ENCODE measurements at places on chromosomes 5 and 9.

GRCh38 chr5:83368319-83368718 lies 103.2 kb upstream of the VCAN start:
- no peak for DNase-seq

DNA sequence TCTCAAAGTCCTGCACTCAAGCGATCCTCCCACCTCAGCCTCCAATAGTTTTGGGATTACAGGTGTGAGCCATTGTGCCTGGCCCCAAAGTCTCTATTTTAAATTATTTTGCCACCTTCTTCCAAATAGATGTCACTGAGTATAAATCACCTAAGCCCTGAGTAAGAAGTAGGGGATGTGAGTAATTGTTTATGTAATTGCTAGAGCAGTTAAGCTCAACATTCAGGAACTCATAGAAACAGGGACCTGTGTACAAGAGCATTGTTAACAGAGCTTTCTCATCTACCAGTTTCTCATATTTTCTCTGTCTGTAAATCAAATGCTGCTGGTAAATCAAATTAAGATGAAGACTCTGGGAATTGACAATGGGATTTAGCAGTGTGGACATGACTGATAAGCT lies 26.3 kb downstream of the CDK7 start:
- DNase-seq = no peak

DNA sequence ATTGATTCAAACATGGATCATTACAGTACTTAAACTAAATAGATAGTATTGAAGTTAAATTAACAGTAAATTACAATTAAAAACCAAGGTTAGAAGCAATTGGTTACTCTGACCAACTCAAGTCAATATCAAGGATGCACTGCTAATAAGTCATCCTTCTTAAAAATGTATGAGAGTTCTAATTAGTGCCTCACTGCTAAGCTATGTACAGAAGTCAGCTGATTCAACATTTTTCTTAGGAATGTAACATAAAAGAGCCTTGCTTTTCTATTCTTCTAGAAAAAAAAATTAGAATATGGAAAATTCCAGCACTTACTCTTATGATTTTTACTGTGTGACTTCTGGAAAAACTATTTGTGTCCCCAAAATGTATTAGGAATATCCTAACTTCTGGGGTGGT lies 75.7 kb upstream of the FBN2 start:
- no peak for DNase-seq

DNA sequence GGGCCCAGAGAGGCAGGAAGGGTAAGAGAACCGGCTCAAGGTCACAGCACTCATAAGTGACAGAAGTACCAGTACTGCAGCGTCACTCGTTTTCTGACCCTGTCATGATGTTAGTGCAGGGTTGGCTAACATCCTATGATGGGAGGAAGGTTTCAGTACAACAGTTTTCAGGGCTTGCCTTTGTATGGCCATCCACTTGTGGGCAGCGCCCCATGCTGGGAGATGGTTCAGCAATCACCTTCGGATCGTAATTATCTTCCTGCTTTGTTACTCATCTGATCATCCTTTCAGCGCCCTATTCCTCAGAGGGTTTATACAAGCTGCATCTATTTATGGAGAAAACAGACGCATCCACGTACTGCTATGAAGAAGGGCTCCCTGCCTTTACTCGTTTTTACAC lies 2.4 kb downstream of the MAP1B start:
- DNase-seq = no peak

GRCh38 chr5:140329739-140330481 lies 16.5 kb downstream of the HBEGF start:
- DNase-seq = no peak

DNA sequence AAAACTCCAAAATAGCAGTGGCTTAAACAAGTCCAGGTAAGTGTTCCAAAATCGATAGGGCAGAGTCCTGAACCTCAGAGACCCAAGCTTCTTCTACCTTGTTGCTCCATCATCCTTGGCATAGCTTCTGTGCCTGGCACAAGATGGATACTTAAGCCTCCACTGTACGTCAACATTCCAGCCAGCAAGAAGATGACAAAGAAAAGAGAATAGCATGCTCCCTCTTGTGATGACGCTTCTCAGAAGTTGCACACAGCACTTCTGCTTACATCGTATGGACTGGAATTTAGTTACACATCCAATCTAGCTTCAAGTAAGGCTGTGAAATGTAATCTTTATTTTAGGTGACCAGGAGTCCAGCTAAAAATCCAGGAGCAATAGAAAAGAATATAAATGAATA lies 227.4 kb downstream of the ESM1 start:
- DNase-seq = no peak

DNA sequence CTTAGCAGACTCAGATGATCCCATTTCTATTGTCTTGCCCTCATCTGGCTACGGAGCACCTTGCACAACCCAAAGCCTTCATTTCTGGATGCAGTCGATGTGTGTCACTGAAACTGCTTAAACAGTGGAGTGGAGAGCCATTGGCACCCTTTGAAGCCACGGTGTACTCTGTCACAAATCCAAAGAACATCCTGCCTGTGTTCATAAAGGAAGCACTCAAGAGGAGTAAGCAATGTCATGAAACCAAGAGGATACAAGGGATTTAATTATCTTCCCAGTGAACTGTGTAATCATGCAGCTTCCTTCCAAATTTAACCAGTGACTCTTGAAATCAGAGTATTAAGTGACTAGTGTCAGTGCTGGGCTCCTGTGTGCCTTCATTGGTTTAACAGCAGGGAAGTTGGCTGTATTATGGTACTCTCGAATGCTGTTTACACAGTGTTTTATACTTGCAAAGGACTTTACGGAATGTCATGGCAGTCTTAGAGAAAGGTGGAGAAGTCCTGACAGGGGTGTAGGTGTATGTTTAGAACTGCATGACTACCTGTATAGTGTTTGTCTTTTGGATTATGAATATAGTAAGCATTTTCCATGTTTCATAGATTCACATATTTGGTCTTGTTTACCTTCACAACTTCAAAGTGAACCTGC lies 41.9 kb downstream of the CD180 start:
- DNase-seq = no peak

- no peak for DNase-seq
Observed at GRCh38 chr5:119083679-119084078, 12.8 kb downstream of the DMXL1 start.

- DNase-seq = no peak
Observed at GRCh38 chr5:39555788-39556187, 131.0 kb upstream of the DAB2 start.

GRCh38 chr9:131776473-131776872 lies 36.6 kb upstream of the RAPGEF1 start:
- no peak for DNase-seq

DNA sequence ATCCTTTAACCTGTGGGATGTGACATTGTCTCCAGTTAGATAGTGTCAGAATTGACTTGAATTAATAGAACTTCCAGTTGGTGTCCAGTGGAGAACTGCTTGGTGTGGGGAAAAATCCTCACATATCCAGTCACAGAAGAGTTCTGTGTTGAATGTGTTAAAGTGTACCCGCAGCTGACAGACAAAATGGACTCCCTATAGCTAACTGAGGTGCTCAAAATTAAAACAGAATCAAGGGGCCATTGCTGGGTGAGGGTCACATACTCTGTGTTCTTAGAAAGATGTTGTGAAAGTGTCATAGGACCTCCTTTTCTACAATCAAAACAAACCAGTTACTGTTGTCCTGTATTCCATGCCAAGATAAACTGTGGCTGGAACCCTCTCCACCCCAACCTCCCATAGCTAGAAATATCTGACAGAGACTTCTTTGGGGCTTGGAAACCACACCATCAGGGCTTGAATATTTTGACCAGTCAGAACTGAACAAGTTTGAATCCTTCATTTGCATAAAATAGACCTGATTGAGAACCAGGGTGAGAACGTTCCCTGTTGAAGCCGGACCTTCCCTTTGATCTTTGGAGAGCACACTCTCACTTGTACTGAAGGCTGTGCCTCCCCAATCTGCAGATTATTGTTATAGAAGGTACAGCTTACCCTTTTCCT lies 164.0 kb upstream of the ZNF608 start:
- DNase-seq = no peak

DNA sequence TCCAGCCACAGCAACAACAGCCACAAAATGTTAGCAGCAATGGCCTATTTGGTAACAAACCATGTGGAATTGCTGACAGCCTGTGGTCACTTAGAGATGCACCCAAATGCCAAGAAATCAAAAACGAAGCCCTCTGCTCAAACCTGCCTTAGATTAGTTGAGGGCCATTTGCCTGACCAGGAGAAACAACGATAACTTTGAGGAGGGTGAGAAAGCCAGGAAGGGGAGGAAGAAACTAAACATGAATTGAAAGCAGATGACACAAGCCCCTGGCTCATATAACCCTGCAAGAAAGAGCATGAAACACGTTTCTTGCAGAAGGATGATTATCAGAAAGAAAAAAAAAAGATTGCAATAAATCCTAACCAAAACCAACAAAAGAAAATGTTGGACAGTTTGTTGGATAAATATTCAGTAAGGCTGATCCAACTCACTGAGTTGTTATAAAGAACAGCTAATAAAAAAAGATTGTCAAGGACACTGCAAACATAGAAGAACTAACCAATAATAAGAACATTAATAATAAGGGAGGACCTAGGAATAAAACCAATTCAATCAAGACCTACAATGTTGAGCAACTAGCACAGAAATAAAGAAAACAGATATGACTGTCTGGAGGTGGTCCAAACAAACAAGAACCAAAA lies 140.5 kb upstream of the SLC30A5 start:
- DNase-seq = no peak

GRCh38 chr5:94618029-94618492 lies 343 bp downstream of the KIAA0825 start:
- no peak for DNase-seq
